NCI-H774 (cell line): ENCODE measurements at places on chromosomes 2 and 18.

- no peak for DNase-seq
Measured at GRCh38 chr2:239168575-239168974, 232.2 kb downstream of the HDAC4 start.

DNA sequence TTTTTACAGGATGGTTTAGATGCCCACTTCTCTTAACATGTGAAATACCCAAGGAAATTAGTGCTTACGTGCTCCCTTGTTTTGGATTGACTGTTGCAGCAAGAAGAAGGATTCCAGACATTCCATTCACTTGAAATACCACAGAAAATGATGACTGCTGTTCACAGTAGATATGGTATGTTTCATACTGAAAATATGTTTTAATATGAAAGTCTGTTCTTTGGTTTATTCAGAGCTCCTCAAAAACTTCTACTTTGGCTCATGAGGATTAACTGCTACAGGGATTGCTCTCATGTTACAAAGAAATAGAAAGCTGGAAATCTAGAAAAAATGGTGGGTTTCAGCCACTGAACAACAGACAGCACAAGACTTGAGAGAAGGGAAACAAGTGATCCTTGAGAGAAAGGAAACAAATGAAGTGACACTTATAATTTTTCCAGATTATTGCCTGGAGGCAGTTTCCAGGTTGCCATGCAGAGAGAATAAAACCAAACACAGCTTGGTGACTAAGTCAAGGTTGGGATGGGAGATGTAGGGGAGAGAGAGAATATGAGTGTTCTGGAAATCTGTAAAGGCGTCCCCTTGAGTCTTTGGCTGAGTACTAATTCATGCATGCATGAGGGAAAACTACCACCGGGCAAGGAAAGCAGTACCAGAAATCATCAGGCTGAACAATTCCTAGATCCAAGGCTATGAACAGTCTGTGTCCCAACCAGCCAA lies 348.1 kb downstream of the CLIP4 start:
- no peak for DNase-seq

- no peak for DNase-seq
Measured at GRCh38 chr2:132465917-132466316, 49.3 kb downstream of the GPR39 start.

DNA sequence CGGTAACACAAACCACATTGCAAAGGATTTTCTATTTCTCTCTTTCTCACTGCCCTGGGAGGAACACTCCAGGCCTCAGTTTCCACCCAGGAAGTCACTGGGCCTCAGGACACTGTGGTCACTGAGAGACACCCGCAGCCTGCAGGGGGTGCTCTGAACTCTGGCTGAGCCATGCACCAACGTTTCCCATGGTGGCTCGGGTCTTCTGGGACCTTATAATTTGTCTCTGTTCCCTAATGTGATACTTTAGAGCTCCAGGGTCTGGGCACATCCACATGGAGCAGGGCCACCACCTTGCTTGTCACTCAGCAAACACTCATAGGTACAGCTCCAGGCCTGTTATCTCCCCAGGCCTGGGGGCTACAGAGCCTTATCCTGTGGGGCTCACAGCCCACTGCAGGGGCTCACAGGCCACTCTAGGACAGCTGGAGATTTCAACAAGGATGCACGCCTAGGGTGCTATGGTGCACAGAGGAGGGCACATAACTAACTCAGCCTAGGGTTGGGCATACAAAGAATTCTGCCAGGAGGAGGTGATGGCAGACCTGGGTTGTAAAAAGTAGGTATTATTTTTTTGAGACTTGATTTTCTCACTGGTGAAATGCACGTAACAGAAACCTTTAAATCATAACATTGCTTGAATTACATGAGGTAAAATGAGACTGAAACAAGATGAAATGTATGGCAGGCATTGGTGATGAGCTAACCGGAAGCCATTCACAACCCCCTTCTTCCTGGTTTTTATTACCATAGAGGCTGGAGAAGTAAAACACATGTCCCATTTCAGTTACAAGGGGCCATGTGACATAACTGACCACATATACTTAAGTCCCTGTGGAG lies 3.0 kb upstream of the HS1BP3 start:
- no peak for DNase-seq

- DNase-seq = no peak
Measured at GRCh38 chr2:161384864-161385263, 31.2 kb upstream of the TBR1 start.
